T-helper 2 cell (primary cell): ENCODE measurements at places on chromosomes 2 and 18.

- no peak for DNase-seq
These were observed 278.9 kb downstream of the PRKCE start for GRCh38 chr2:45930396-45930792.

DNA sequence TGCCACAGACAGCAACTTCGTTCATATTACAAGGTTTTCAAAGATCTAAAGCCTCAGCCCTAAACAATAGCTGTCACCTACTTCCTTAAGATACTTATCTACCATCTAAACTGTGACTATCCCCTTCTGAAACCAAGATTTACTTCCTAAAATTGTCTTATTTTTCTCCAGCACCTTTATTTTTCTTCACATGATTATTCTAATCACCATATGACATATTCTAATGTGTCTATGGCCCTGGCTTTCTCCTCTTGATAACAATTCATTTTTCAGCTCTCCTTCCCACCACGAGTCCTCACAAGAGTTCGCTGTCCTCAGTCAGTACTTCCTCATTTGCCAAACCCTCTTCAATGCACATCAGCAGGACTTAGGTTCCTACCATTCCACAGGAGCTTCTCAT, 53.9 kb downstream of the RTTN start:
- no peak for DNase-seq

GRCh38 chr2:80195034-80195433, 109.5 kb downstream of the LRRTM1 start:
- no peak for DNase-seq

GRCh38 chr2:199455545-199456382, 2.0 kb downstream of the SATB2 start:
- no peak for DNase-seq

- DNase-seq = no peak
These were observed 37.7 kb downstream of the SPC25 start for GRCh38 chr2:168852481-168852880.

DNA sequence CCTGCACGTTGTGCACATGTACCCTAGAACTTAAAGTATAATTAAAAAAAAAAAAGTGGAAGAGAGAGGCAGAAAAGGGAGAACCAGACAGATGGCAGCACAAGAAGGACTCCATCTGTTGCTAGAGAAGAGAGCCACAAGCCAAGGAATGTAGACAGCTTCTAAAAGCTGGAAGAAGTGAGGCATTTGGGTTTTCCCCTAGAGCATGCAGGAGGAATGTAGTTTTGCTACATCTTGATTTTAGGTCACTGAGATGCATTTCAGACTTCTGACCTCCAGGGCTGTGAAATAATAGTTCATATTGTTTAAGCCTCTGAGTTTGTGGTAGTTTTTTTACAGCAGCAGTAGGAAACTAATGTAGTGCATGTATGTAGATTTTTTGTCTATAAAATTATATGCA, 46.0 kb downstream of the CAVIN2 start:
- no peak for DNase-seq

- DNase-seq = no peak
These were observed 48.4 kb upstream of the ANKRD44 start for GRCh38 chr2:197358931-197359330.

- DNase-seq = no peak
These were observed 8.2 kb upstream of the SNED1 start for GRCh38 chr2:240990266-240990529.

DNA sequence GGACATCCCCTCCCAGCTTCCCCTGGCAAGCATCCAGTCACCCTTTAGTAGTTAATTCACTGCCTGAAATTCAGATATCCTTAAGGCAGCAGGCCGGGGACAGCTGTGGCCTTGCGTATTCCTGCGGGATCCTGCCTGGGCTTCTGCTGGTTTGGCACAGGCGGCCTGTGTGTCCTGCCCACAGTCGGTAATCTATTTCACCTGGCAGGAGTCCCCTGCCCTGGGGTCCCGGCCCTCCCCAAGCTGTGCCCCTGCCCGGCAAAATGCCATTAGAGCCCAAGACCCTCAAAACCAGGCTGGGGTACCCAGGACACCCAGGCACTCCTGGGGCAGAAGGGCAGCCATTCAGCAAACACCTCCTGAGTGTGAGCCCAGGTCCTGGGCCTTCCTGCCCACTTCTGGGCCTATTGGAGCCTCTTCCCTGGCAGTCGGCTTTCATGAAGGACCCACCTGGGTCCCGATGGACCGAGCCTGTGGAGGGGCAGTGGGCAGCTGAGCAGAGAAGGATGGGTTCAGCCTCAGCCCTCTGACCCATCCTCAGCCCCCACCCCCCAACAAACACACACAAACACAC, 11.6 kb downstream of the CROCC2 start:
- peak; percentile 1 for DNase-seq

- DNase-seq = no peak
These were observed 206.3 kb upstream of the SPHKAP start for GRCh38 chr2:228387776-228388175.

GRCh38 chr18:48330016-48330991, 78.9 kb downstream of the ZBTB7C start:
- no peak for DNase-seq

- no peak for DNase-seq
These were observed 1660.6 kb upstream of the NXPH2 start for GRCh38 chr2:140440815-140441214.

DNA sequence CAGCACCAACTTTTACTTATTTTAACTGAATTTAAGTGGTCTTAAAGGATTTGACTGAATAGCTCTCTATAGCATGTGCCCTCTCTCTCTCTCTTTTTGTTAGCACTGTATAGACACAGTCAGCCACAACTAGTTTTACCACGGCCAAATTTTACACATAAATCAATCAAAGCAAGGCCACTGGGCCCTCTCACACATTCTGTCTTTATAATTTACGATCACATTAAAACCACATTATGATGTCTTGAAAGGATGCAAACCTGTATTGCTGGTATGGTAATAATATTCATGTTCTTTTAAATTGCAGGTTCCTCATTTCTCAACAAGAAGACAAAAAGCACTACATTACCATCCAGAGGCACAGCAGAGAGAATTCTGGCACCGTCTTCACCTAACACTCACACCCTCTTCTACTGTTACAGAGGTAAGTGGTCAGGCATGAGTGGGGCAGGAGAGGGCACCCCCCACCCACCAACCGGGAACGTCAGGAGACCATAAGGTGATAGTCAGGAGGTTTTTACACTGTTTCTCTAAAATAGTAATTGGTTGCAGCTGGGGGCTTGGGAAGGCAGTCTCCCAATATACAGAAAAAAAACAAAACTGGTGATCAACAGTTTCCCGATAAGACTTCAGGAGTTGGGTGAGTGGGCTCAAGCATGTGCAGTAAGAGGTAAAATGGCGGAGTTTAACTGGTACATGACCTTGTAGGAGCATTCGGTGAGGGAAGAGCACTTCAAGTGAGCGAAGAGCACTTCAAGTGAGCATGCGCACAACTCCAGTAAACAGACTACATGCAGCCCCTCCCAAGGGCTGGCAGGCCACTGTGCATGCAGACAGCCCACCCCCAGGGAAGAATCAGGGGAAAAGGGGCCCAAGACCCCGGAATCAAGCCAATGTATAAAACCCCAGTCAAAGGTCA, 296.7 kb downstream of the PIEZO2 start:
- DNase-seq = no peak

DNA sequence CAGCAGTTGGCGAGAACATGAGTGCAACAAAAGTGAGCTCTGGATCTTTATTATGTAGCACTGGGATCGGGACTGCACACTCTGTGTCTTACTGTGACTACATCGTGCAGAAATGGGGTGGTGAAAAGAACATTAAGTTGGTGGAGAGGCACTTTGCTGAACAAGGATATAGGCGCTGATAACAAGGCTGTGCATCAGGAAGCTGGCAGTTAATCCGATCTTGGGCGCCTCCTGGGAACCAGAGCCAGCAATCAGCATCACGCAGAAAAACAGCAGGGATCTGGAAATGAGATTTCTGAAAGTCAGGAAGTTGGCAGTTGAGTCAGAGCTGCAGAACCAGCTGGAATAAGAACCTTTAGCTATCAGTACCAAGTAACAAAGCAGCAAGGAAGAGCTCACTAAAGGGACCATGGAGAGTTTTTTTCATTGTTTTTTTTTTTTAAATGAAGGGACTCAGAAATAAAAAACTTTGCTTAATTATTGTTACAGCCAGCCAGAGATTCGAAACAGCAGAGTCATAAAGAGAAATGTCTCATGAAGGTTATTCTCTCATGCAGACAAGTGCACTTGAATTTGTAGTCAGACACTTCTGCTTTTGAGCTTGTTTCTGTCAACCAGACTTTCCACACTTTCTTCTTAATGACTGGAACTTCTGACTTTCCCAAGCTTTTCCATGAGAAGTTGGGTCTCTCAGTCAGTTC, 22.8 kb upstream of the MYO3B start:
- DNase-seq = no peak

DNA sequence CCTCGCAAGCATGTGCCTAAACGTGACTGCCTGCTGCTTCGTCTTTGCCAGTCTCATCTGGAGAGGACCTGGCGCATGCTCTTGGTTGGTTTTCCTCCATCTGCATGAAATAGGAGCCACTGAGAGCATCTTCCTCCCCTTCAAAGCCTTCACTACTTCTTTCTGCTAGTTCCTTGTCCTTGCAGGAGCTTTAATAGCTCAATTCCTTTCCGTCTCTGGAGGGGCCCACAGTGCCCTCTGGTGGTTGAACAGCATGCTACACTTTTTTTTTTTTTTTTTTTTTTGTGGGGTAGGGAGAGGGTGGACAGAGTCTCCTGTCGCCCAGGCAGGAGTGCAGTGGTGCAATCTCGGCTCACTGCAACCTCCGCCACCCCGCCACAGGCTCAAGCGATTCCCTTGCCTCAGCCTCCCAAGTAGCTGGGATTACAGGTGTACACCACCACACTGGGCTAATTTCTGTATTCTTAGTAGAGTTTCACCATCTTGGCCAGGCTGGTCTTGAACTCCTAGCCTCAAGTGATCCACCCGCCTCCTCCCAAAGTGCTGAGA, 59.6 kb downstream of the SP110 start:
- peak; percentile 23 for DNase-seq

DNA sequence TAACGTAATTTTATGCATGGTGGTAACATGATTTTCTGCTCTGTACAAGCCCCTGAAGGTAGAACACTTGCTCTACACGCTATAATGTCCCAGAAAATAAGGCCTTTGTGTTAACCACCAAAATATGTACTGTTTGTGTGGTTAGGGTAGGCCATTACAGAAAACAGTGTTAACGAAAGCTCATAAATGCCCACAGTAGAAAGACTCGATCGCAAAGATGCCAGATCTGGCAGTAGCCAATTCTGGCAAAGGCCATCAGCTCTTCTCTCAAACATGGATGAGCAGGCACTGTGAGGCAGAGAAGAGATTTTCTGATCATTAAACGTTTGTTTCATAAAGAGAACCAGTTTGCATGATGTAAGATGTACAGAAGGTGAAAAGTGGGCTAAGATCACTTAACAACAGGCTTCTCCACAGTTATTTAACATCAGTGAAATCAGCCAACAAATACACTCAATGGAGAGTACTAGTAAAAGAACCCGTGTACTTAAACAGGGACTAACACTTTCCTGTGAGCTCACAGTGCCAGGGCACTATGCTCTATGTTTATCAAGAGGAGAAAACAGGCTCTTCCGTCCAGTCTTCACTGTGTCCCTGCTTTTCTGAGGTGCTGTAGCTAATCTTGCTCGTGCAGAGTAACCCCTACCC, 80.3 kb downstream of the SPRED2 start:
- DNase-seq = no peak
